ENCODE measurements at places on chromosomes 5 and 9. TPM values are rescaled to one million over a fixed set of nuclear protein-coding genes. Genes with fewer than 3 reads are reported as not detected.
A peak's percentile ranks its signal among the peaks of the same experiment; 100 is the strongest.

The CXCL14 gene
- 70.8 TPM for total RNA-seq

The TRAPPC13 gene
- total RNA-seq = 22.1 TPM

The GM2A gene
- total RNA-seq = 26.2 TPM

The SLC6A3 gene
- 0.96 TPM for total RNA-seq

The KIF4B gene
- 4.8 TPM for total RNA-seq

The FGF10 gene
- total RNA-seq = 48.9 TPM

The OTP gene
- total RNA-seq = 6.0 TPM

The CYSRT1 gene
- 0.96 TPM for total RNA-seq

The GPX8 gene
- 135 TPM for total RNA-seq

The CYLC2 gene
- total RNA-seq = 15.9 TPM

The DBH gene
- 0.72 TPM for total RNA-seq

The PIP5K1B gene
- 14.9 TPM for total RNA-seq

The TRIP13 gene
- total RNA-seq = 2.9 TPM

The RNF183 gene
- 3.4 TPM for total RNA-seq

The HABP4 gene
- total RNA-seq = 11.3 TPM

The SHOC1 gene
- total RNA-seq = 3.6 TPM

GRCh38 chr5:173880306-173880985, 7.7 kb upstream of the CPEB4 start:
- no peak for DNase-seq

DNA sequence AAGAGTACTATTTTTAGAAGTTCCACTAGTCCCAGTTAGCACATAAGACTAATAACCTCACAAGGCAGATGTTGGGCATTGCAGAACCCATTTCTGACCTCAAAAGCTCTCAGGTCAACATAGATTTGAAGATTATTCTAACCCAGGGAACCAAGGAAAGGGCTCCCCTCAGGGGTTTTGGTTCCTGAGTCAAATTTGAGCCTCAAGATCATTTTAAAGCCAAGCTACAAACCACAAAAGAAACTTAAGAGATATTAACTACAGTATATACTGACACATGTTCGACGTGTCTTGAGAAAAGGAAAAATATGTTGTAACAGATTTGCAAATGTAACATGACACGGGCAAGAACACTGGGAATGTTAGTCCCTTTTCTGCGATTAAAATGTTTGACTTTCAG, 88.6 kb downstream of the GNAQ start:
- no peak for DNase-seq

DNA sequence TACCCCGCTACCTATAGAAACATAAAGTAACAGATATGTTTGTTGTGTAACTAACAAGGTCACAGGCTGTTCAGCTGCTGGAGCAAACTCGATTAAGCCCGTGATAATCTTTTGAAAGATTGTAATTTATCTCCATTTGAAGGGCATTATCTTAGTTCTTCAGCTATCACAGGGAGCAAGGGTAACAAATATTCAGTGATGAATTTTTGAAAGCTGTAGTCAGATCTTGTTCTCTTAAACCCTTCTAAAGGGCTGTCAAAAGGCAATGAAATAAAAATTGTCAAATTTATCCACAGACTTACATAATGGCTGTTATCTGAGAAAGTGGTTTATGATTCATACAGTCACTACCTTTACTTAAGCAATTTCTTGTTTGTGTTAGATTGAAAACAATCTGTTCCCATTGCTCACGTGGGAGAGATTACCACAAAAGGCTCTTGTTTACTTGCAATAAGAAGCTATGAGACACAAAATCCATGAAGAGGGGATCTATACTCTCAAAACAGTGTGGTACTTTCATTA, 78.3 kb upstream of the ZNF608 start:
- DNase-seq = peak; percentile 18

GRCh38 chr5:67989456-67989855, 226.1 kb upstream of the PIK3R1 start:
- DNase-seq = no peak

GRCh38 chr5:74055486-74056106, 429.6 kb downstream of the ARHGEF28 start:
- DNase-seq = no peak

- no peak for DNase-seq
These were observed 40.2 kb downstream of the PDE6A start for GRCh38 chr5:149904293-149904886.

DNA sequence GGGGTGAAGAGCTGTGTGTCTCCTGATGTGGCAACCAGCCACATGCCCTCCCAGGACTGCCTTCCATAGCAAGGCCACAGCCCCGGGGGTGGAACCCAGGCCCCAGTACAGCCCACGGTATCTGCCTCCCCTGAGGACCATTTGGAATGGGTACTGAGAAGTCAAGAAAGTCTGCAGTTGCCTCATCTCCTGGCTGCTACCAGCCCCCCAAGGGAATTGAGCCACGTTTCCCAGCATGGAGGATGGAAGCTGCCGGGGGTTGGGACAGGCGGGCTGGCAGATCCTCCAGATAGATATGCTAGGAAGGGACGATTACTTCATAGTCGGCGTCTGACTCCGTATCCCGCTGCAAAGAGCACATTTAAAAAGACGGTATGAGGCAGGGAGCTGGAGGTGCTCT, 5.5 kb upstream of the DMRT2 start:
- no peak for DNase-seq

DNA sequence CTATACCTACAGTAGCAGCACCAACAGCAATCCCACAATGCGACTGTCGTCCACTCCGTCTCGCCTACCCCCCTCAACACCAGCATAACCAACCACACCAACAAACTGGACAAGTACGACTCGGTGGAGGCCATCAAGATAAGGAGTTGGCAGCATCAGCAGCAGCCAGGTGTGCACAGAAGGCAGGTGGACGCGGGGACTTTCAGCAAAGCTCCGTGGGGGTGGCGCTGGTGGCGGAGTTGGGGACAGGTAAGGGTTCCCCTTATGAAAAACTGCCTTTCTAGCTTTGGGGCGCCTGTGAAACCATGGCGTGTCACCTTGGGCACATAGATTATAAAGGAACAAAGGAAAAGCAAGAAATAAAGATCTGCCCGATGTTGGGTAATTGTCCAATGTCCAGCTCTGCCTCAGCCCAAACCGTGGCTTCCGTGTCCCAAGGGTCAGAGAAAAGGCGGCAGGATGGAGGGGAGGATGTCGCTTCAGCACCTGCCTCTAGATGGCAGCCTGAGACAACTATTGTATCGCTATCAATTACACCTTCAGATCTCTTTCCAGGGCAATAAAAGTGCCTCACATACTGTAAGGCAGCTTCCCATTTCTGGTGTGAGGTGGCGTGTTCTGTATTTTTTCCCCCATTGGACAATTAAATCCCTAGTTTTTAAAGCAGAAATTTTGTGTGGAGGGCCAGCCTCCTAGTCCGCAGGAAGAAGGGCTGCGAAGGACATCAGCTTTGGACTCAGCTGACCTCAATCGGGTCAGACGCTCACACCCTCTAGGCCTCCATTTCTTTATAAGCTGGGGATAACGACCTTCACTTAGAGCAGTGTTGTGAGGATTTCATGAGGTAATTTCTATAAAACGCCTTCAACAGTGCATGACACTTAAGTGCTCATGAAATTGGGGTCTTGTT, 58.8 kb downstream of the MTRR start:
- peak; percentile 53 for DNase-seq

DNA sequence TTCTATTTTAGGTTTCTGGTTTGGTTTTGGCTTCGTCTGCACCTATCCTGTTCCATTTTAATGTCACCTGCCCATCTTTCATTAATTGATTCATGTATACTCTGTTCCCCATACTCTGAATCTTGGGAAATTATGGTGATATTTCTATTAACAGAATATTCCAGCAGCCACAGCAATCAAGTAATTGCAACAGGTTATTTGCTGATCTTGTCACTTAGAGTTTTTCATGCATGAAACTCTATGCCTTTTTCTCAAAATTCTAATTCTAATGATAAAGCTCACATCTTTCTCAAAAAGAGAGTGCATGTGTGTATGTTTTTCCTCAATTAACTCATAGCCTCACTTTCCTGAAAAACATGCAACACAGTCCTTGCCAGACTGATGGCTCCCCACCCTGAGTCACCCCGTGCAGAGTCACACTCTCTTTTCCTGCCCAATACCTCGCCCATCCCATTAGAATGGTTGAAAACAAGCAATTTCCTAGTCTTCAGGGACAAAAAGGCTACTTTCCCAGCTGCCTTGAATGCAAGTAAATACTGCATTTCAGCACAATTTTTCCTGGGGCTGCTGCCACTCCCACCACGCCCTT, 15.6 kb downstream of the GFRA3 start:
- no peak for DNase-seq

- peak; percentile 38 for DNase-seq
These were observed 184.7 kb downstream of the ROR2 start for GRCh38 chr9:91765296-91765695.

DNA sequence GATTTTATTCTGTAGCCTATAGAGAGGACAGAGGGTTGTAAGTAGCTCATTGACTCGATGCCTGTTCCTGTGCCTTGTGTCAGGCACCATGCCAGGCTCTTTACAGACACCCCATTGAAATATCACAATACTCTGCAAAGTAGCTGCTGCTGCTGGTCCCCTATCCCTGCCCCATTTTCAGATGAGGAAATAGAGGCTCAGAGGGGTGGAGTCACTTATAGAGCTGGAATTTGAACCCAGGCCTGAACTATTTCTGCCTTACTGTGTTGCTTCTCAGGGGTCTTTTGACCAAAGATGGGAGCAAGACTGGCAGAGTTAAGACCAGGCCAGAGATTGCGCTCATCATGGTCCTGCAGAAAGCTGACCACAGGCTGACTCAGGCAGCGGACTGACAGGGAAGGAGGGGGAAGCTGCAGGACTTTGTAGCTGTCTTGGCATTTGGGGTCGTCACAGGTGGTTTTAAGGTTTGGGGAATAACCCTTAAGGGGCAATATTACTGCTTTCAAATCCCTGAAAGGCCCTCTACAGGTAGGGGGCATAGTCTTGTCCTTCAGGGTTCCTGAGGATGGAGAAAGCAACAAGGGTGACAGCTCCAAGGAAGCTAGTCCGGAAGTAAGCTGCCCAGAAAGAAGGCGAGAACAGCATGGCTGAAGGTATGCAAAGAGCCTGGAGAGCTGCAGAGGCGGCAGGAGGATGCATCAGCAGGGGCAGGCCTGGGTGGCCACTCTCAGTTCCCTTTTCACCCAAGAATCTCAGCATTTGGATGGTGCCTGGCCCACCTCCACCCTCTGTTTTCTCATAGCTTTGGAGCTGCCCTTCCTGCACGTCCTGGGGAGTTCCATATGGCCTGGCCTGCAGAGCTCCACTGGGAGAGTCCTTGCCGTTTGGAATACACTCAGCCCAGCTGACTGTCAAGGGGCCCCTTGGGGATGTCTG, 18.3 kb upstream of the NDST1 start:
- DNase-seq = peak; percentile 48

- DNase-seq = no peak
These were observed 35.6 kb downstream of the WWC1 start for GRCh38 chr5:168327019-168327421.

DNA sequence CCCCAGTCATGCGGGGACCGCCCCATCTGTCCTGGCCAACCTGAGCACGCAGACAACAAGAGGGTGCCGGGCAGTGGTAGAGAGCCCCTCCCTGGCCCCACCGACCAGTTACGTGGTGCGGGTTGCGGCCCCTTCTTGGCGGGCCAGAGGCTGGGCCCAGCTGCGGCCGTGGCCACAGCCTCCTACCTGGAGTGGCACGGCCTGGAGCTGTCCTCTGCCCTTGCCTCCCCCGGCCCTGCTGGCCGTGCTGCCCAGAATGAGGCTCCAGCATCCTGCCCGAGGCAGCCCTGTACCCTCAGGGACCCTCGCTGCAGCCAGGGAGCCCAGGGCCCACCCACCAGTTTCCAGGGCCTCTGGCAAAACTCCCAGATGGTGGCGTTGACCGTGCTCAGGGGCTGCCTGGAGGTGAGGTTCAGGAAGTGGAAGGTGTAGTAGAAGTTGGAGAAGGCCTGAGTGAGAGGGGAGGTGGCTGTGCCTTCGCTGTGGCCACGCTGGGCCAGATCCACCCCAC, 5.7 kb downstream of the ENTPD8 start:
- no peak for DNase-seq

DNA sequence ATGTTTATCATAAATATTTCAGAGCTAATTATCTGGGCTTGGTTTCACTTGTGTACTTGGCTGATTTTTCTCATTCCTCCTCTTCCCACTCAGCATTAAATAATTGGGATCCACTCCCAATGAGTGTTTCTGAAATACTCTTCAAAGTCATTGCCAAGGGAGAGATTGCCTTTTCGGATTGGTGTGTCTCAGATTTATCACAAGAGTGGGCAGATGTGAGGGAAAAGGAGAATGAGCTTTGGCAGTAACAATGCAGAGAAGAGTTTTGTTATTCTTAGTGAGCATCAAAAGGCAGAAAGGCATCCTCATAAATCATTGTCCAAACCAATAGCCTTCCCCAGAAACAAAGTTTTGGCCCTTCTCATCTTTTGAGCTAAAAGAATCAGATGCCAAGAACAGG, 79.2 kb downstream of the SEMA5A start:
- DNase-seq = no peak

GRCh38 chr5:141484641-141485311, at the start of gene PCDHGC4:
TSS of gene PCDHGC4 (plus strand) at chr5:141485030. CDS start at chr5:141485174, 144 bp downstream.
- DNase-seq = peak; percentile 39

- no peak for DNase-seq
These were observed 69.8 kb downstream of the MRPL36 start for GRCh38 chr5:1729641-1730486.

- DNase-seq = no peak
These were observed 464.0 kb upstream of the ZNF608 start for GRCh38 chr5:125210242-125210947.

- DNase-seq = peak; percentile 65
These were observed 1384.3 kb upstream of the WWC1 start for GRCh38 chr5:166906991-166907713.

DNA sequence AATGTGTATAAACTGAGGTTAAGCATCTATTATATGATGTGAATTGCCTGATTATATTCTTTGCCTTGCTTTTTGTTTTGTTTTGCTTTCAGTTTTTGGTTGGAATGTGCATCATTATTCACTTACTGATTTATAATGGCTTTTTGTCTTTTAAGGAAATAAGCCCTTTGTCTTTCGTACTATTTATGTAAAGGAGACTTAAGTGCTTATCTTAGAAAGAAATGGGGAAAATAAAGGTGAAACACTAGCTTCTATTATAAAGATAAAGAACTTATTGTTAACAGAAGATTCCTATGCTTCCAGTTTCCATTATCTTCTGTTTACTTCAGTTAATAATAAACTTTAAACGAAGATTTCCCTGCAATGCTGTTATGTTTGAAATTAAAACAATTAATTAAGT, 23.3 kb downstream of the COX7C start:
- no peak for DNase-seq

DNA sequence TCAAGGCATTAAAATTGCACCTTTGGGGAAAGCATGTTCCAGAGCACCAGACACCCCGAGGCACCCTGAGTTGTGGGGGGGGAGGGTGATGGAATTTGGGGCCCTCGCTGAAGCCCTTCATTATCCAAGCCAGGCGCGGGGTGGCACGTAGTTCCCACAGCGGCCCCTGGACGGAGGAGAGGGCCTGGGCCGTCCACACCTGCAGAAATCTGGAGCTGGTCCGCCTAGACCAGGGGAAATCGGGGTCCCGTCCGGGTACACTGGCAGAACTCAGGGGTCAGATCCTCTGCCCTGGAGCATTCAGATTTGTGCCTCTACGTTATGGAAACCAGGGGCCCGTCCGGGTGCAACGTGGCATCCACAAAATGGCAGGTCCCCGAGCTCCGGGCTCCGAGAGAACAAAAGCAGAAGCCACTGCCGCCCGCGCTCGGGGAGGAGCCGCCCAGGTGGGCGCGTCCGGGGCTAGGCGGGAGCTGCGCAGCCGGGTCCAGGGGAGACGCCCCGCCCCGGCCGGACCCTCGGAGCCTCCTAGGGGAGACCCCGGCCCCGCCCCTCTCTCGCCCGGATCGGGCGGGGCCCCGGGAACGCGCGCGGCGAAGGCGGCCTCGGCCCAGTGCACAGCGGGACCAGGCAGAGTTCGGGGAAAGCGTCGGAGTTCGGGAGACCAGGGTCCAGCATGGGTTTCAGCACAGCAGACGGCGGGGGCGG, at the start of gene PLEKHG4B:
Gene PLEKHG4B (plus strand): TSS at position 613 of the 708 bp plus-strand sequence. CDS start 64 bp downstream, at position 677.
- peak; percentile 43 for DNase-seq

All from umbilical cord (tissue), 2 donors.